ENCODE measurements at places on chromosomes 13 and 19. TPM values are rescaled to one million over a fixed set of nuclear protein-coding genes. Genes with fewer than 3 reads are reported as not detected.

DNA sequence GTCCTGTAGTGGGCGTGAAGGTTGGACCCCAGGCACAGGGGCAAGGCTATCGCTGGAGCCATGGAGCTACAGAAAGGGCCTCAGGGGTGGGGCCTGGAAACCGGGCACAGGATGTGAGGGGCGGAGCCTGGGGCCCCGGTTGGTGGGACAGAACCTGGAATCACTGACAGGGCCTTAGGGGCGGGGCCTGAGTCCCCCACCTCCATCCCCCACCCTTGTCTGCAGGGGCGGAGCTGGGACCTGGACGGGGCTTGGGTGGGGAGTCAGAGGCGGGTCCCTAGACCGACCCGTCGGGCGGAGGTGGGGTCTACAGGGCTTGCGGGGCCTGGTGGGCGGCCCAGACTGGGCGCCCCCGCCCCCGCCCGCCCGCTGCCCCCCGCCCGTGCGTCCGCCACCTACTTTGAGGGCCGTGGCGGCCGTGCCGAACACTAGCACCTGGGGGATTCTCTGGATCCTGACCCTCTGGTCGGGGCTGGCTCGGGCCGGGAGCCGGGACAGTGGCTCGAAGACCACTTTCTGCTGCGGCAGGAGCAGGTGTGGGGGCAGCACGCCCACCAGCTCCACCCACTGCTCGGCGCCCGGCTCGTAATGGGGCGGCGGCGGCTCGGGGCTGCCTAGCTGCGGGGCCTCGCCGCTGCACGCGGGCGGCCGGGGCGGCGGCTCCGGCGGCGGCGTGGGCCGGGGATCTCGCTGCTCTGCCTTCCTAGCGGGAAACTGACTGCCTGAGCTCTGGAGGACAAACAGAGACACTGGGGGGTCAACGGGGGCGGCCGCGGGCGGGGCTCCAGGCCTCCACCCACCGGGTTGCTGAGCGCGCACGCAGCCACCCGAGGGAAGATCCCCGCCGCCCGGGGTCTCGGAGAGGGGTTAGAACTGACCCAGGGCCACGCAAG is 26.3 kb downstream of the DCAF15 start:
- DNase-seq: no peak

GRCh38 chr13:69109891-69110525 is 997.6 kb upstream of the ATXN8OS start:
- DNase-seq: no peak

GRCh38 chr13:93270769-93271742 is 44.4 kb downstream of the GPC6 start:
- DNase-seq: no peak

GRCh38 chr13:76516586-76516985 is 369.6 kb downstream of the KCTD12 start:
- no peak for DNase-seq

- no peak for DNase-seq
These were observed 24.7 kb downstream of the IL12RB1 start for GRCh38 chr19:18062028-18062427.

DNA sequence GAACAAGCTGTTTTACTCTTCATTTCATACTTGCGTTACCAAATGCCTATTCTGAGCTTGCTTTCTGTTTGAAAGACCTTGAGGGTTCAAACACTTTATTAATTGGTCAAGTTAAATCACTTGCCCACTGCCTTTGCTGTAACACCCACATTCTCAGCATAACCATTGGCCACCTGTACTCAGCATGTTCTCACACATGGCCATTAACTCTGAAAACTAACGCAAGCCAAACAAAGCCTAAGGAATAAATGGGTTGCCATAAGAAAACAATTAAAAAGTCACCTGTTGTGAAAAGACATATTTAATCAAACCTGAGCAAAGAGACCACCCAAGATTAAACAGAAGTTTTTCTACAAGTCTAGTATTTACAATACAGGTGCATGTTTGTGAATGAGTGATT is 517.2 kb upstream of the SPRY2 start:
- no peak for DNase-seq

The TICAM1 gene
- total RNA-seq: 1.4 TPM

The LYL1 gene
- not detected for total RNA-seq

The PSG2 gene
- total RNA-seq: 0.19 TPM

Measured in A172 (cell line).